ENCODE measurements at places on chromosomes 13 and 19. TPM values are rescaled to one million over a fixed set of nuclear protein-coding genes. Genes with fewer than 3 reads are reported as not detected.

DNA sequence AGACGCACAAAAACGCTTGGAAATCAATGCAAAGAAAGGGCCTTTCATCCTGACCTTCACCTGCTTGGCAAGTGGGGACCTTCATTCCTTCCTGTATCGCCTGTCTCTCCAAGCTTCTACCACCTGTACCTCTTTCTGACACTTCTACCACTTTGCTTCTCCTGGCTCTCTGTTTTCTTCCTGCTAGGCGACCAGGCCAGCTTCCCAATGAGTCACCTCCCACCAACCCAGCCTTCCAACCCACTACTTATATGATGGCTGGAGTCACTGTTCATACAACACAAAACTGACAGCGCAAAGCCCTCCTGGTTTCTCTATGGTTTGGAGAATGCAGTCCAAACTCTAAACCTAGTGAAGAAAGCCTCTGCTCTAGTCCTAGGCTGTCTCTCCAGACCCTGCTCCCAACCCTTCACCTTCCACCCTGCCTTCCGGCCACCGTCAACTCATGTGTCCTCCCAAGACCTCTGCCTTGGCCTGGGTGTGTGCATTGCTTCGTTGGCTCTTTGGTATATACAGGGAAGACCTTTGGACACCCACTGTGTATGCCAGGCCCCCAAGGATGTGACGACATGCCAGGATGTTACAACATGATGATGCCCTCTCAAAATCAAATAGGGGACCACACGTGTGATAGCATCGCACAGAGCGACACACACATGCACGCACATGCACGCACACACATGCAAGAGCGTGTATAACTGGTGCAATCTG lies 148.5 kb downstream of the STK24 start:
- DNase-seq: no peak

The TPTE2 gene
- 0.07 TPM for polyA plus RNA-seq

DNA sequence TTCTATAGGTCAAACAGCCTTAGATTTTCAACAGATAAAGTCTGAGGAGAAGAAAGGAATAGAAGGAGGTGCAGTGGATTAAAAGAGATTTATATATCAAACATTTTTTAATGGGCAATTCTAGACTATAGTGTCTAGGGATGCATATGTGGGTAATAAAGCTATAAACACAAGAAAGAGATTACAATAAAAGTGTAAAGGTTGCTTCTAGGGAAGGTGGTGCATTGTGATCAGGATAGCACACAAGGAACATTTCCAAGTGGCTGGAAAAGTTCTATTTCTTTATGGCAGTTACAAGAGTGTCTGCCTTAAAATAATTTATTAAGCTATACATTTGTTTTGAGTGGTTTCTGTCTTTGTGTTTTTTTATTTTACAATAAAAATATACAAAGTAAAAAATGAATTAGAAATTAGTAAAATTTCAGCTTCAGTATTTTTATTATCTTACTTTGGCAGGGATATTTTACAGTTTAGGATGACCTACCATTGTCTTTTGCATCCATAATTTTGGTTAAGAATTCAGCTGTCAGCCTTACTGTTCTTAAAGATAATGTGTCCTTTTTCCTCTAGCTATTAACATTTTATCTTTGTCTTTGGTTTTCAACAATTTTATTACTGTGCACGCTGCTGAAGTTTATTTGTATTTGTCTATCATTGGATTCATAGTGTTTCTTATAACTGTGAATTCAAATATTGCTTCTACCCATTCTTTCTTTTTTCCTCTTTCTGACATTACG lies 221.8 kb downstream of the LACC1 start:
- no peak for DNase-seq

The IL17D gene
- polyA plus RNA-seq: 1.1 TPM

GRCh38 chr13:22196777-22197176 lies 525.9 kb downstream of the FGF9 start:
- DNase-seq: no peak

- no peak for DNase-seq
Observed at GRCh38 chr13:112804374-112804773, 114.5 kb downstream of the ATP11A start.

DNA sequence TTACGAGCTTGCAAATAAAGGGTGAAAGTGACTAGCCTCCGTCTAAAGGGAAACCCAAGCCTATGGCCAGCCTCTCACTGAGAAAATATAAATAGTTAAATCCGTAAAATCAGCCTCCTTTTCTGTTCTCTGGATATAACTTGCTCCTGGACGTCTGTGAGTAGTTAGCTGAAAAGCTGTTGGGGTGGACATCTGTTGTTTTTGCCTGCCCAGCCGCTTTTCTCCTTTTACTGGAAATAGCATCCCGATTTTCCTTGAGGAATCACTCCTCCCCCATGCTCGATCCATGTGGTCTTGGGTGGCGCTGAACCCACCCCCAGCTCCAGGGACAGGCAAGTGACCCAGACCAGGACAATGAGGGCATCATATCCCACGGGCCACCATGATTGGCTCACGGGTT lies 291.5 kb upstream of the ZNF507 start:
- no peak for DNase-seq

DNA sequence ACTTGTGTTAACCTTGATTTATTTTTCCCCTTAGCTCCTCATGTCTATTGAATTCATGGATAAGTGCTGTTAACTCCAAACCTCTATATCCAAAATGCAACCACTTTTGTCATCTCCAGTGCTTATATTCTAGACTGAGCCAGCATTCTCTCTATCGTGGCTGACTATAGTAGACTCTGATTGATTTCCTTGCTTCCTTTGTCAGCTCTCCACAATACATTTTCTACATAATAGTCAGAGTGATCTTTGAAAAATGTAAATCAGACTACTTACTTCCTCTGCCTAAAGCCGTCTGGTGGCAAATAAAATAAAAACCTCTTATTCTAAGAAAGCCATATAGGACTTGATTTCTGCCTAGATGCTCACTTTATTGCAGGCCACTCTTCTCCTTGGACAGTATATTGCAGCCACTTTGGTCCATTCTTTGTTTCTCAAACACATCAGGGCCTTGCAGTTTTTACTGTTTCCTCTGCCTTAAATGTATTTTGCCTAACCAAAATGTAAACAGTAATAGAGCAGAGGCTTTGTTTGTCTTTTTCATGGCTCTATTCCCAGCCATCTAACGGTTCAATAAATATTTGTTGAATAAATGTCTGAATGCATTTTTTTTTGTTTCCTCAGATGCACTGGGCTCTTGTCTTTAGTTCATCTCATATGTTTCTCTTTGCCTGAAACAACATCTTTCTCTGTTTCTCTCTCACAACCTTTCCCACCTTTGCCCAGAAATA lies 243.6 kb upstream of the CSNK1A1L start:
- DNase-seq: no peak

The ZSWIM9 gene
- polyA plus RNA-seq: 0.44 TPM

The DACH1 gene
- not detected for polyA plus RNA-seq

DNA sequence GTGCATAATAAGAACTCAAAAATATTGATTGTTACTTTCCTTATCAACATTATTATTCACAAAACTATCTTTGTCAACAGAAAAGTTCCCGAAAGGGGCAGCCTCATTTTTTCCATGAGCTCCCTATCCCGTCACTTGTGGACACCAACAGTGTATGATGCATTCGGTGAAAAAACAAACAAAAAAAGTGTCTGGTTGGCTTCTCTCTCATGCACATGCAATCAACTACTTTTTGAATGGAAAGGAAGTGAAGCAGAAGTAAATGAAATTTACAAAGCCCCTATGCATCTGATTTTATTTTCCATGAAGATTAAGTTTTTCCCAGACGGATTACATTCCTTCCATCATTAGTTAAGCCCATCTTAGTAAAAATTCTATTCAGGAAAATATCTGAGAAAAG lies 526.9 kb downstream of the RFC3 start:
- no peak for DNase-seq

The B3GNT3 gene
- 8.6 TPM for polyA plus RNA-seq

The ZBTB32 gene
- polyA plus RNA-seq: not detected

The PLVAP gene
- not detected for polyA plus RNA-seq

DNA sequence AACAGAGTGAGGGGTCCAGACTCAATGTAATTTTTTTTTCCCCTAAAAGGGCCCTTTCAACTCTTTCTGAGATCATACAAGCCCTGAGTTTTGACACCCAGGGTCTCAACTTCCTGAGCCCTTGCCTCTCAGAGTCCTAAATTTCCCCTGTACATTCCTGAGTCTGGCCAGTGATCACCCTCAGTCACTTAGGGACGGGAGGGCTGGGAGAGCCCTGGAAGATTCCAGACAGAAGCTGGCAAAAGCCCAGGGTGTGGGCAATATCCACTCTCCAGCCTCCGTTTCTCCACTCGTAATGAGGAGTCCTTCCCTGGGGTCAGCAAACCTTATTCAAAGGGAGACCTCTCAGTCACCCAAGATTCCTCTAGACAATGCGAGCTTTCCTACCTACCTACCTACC lies 1.6 kb downstream of the PPP1R13L start:
- no peak for DNase-seq

GRCh38 chr13:94494026-94494425 lies 14.5 kb upstream of the DCT start:
- DNase-seq: no peak

DNA sequence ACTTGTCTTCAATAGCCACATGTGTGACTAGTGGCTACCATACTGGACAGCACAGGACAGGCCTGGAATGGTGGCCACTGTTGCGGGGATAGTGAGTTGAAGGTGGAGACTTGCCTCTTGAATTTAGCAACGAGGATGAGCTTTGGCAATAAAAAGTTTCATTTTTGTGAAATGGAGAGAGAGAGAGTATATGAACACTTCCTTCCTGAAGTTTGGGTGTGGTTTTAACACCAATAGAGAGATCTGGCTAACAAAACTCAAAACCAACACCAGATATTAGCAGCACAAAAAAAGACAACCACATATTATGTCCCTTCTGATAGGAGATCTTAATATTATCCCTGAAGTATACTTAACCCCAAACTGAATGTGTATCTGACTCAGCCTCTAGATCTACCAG lies 6.3 kb upstream of the LRFN3 start:
- no peak for DNase-seq

- peak; percentile 30 for DNase-seq
Observed at GRCh38 chr19:6020166-6020882, 42.4 kb upstream of the RANBP3 start.

- DNase-seq: no peak
Observed at GRCh38 chr13:101298517-101298916, 117.8 kb downstream of the NALCN start.

DNA sequence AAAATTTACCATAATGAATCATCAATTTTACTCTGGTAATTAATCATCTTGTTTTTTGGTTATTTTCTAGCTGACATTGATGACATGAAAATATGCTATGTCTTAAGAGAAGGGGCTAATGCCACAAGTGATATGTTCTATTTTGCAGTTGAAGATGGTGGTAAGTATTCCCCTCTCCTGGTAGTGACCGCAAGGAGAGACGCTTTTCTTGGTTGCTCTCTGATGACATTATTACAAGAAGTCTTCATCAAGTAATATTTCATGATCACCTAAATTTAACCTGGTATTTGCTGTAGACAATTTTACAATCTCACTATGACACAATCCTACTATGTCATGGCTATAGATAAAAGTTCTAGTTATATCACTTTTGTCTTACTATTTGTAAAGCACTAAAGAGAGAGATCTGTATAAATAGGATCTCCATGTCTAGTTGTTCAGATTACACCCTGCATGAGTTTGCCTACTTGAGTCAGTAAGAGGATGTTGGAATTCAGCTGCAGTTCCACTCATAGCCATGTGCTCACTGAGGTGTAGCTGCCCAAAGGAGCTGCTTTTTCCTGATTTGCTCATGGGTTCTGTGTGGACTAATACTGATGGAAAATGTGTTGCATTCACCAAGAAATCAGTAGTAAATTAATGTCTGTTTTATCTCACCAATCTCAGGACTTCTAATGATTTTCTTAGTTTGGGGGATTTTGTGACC lies 10.9 kb downstream of the FREM2 start:
- DNase-seq: no peak

DNA sequence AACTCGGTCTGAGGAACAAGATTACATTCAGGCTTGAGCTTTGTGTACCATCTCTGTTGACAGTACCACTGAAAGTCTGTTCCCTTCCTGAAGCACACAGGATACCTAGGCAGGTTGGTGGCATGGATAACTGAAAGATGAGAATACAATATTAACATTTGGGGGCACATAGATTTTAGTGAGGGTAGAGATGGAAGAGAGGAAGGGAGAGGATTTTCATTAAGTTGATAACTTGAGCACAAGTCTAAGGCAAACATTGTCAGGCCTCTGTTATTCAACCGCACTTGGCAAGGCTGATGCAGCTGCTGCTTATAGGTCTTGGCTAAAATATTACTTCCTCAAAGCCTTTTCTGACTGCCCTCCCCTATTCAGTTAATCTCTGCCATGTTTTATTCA lies 10.9 kb downstream of the MIR17HG start:
- no peak for DNase-seq

GRCh38 chr13:111460548-111461444 lies 140.4 kb downstream of the TEX29 start:
- DNase-seq: peak; percentile 15

- no peak for DNase-seq
Observed at GRCh38 chr13:85650613-85651012, 148.6 kb downstream of the SLITRK6 start.

- no peak for DNase-seq
Observed at GRCh38 chr19:19451429-19452242, 46.2 kb downstream of the GATAD2A start.

- no peak for DNase-seq
Observed at GRCh38 chr13:44651724-44652123, 75.6 kb upstream of the TSC22D1 start.

The PABPC3 gene
- polyA plus RNA-seq: 0.09 TPM

The ZNF575 gene
- polyA plus RNA-seq: 0.17 TPM

- peak; percentile 37 for DNase-seq
Observed at GRCh38 chr19:13149628-13150186, 468 bp downstream of the STX10 start.

GRCh38 chr19:29385191-29385795 lies 140.5 kb upstream of the VSTM2B start:
- DNase-seq: no peak

The KANK3 gene
- 0.73 TPM for polyA plus RNA-seq

- DNase-seq: no peak
Observed at GRCh38 chr19:17555929-17556813, 722 bp downstream of the COLGALT1 start.

The GPC5 gene
- polyA plus RNA-seq: 0.21 TPM

- no peak for DNase-seq
Observed at GRCh38 chr13:111844682-111845081, 222.3 kb upstream of the SOX1 start.

GRCh38 chr13:97023117-97023516 lies 28.8 kb upstream of the OXGR1 start:
- no peak for DNase-seq

DNA sequence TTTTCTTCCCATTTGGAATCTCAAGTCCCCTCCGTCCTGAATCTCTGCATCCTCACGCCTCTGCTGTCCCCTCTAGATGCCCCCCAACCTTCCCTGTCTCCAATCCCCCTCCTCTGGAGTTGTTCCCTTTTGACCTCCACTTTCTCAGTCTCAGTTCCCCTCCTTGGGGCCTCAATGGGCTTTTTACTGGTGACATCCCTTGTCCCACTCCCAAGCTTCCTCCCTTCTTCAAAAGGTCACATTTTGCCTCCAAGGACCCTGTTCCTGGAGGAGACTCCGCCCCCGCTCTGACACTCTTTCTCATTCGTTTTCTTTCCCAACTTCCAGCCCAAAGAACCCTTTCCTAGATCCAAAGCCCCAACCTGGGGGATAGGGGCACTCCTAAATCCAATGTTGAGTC lies 1.0 kb downstream of the AP2S1 start:
- DNase-seq: no peak

Measured in HepG2 (cell line).